ENCODE measurements at places on chromosomes 2 and 18.

- no peak for DNase-seq
Measured at GRCh38 chr2:7726989-7727388, 809.8 kb downstream of the RNF144A start.

DNA sequence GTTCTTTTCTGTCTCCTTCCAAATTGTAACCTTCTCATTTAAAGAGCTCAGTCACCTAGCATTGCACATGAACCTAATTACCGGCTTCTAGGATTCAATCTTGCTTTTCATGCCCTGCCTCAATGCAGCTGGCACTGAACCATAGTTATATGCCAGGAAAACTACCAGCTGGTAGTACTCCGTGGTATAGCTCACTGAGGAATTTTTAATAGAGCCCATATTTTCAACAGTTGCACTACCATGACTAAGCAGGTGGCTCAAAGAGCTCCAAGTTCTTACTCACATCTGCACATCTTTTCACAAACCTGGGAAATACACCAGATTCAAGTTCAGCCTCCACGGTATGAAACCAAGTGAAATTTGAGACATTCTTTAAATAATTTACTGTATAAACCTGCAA lies 363.5 kb downstream of the GRB14 start:
- DNase-seq = no peak

GRCh38 chr2:233124421-233125080 lies 64.4 kb downstream of the INPP5D start:
- DNase-seq = no peak

- DNase-seq = no peak
Measured at GRCh38 chr2:7437716-7438632, 520.8 kb downstream of the RNF144A start.

Measured in CD4-positive, alpha-beta T cell treated with Interleukin-6 at 100 ng/mL for 8 hours (primary cell).